Body of pancreas (tissue), 4 donors: ENCODE measurements at places on chromosomes 3 and 15. TPM values are rescaled to one million over a fixed set of nuclear protein-coding genes. Genes with fewer than 3 reads are reported as not detected.

Gene TGM4
- not detected for total RNA-seq

Gene RAB6B
- 3.0 TPM for total RNA-seq

DNA sequence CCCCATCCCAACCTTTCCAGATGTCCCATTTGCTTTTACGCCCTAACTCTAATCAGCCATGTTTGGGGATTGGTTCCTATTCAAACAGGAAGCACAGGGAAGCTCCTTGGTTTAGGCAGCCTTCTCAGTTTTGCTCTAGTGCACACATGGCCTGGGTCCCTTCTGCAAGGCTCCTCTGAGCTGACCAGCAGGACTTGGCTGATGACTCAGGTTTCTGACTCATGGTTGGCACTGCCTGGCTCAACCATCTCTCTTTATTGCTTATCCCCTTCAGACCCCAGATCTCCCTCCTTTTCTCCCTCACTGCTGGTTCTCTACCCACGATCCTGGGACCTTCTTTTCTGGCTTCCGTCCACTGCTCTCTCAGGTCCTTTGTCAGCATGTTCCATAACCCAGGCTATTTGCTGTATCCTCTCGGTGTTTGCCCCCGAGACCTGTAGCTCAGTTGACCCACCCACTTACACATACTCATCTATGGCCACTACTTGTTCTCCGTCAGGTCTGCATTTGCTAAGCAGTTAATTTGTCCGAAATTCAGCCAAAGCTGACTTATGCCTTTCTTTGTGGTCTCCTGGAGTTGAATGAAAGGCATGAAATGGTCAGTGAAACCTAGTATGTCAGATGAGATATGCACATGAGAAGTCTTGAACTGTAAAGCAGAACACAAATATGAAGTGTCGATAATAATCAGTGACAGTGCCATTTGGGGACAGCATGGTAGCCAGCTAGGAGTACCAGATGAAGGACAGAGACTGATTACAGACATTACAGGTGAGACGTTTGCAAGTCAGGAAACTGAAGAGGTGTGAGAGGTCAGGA is 323.5 kb upstream of the ROPN1 start:
- no peaks in the 10 kb centered on the region for H3K36me3 ChIP-seq
- no peak overlapping the region for H3K4me3 ChIP-seq
- H3K27ac ChIP-seq, result no peak overlapping the region
- H3K4me1 ChIP-seq, result no peaks in the 10 kb centered on the region
- H3K27me3 ChIP-seq, result no peaks in the 10 kb centered on the region

DNA sequence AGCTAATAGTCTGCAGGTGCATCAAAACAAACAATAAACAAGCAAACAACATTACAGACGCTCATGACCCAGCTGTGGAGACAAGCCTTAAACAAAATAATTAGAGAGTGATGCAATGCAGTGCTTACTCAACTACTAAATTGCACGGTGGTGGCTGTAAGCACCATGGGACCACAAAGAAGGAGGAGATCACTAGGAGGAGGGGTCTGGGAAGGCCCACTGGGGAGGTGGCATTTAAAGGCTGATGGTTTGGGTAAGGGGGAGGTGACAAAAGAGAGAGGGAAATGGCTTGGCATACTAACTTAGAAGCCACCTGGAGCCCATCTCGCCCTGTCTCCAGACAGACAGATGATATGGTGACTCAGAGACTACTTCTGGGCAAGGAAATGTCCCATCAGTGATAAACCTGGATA is 516.7 kb downstream of the FOXP1 start:
- H3K27me3 ChIP-seq, result no peaks in the 10 kb centered on the region
- peaks cover 41% of the 10 kb centered on the region for H3K4me1 ChIP-seq
- no peak overlapping the region for H3K27ac ChIP-seq

Gene MKRN3
- total RNA-seq, result not detected

Gene CYP1A1
- not detected for total RNA-seq

GRCh38 chr3:133884054-133884886 is 11.4 kb downstream of the RAB6B start:
- no peak overlapping the region for H3K4me3 ChIP-seq
- H3K27me3 ChIP-seq, result no peaks in the 10 kb centered on the region

GRCh38 chr3:180633722-180634121 is 31.8 kb downstream of the TTC14 start:
- H3K27me3 ChIP-seq, result no peaks in the 10 kb centered on the region
- H3K4me1 ChIP-seq, result no peaks in the 10 kb centered on the region
- no peak overlapping the region for H3K4me3 ChIP-seq
- H3K36me3 ChIP-seq, result no peaks in the 10 kb centered on the region
- no peak overlapping the region for H3K27ac ChIP-seq

DNA sequence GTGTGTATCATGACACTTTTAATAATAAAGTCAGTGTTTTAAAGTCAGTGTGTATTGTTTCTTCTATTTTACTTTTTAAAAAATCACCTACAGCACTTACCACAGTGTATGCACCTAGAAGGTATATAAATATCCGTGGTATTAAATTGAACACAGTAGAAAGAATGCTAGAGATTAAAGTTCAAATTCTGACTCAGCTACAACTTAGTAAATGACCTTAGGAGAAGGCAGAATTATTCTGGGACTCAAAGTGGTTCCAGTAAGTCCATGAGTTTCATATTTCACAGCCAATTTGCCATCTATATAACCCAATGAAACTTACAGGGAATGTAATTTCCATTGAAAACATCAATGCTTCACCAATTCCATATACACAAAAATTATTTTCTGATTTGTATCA is 52.7 kb upstream of the MAP4 start:
- DNase-seq, result no peak
- H3K27ac ChIP-seq, result no peak overlapping the region
- H3K36me3 ChIP-seq, result no peaks in the 10 kb centered on the region
- H3K4me3 ChIP-seq, result no peak overlapping the region
- no peaks in the 10 kb centered on the region for H3K27me3 ChIP-seq

- no peak overlapping the region for H3K27ac ChIP-seq
- H3K36me3 ChIP-seq, result peaks cover 5% of the 10 kb centered on the region
- DNase-seq, result no peak
- H3K27me3 ChIP-seq, result no peaks in the 10 kb centered on the region
Observed at GRCh38 chr3:45826321-45826720, 15.6 kb downstream of the LZTFL1 start.

- no peak for DNase-seq
- H3K4me1 ChIP-seq, result no peaks in the 10 kb centered on the region
- no peak overlapping the region for H3K27ac ChIP-seq
Observed at GRCh38 chr3:62361824-62362223, 11.5 kb downstream of the FEZF2 start.

Gene ZNF717
- total RNA-seq, result 17.6 TPM

Gene EFHB
- total RNA-seq, result not detected

DNA sequence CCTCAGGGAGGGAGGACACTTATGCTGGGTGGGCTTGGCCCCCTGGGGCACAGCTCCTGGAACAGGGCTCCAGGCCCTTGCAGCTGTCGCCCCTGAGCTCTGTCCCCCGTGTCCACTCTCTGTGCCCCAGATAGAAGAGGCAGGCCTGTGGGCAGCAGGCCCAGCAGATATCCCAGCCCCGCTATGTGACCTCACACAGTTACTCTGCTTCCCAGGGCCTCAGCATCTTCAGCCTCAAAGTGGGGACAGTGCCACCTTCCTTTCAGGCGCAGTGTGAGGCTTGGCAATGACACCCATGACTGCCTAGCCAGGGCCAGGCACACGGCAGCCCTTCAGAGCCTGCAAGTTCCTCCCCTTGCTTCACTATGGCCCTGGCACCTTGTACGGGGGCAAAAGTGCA is 98.4 kb downstream of the IQSEC1 start:
- H3K27ac ChIP-seq, result no peak overlapping the region
- DNase-seq, result no peak
- H3K4me3 ChIP-seq, result no peak overlapping the region
- H3K4me1 ChIP-seq, result no peaks in the 10 kb centered on the region

DNA sequence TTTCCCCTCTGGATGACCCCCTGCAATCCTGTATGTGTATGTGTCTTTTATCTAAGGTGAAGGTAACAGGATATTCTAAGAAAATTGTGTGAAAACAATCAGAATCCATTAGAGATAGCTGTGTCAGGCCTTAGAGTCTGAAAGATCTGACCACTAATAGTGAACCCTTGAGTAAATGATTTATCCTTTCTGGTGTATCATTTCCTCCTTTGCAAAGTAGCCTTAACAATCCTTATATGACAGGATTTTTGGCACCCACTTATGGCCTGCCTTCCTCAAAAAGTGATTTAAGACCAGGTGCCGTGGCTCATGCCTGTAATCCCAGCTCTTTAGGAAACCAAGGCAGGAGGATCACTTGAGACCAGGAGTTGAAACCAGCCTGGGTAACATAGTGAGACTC is 110.2 kb downstream of the RBPMS2 start:
- no peak overlapping the region for H3K27ac ChIP-seq
- DNase-seq, result no peak
- H3K27me3 ChIP-seq, result no peaks in the 10 kb centered on the region
- H3K4me1 ChIP-seq, result peaks cover 3% of the 10 kb centered on the region
- no peak overlapping the region for H3K4me3 ChIP-seq

Gene ZNF662
- total RNA-seq, result 4.0 TPM

DNA sequence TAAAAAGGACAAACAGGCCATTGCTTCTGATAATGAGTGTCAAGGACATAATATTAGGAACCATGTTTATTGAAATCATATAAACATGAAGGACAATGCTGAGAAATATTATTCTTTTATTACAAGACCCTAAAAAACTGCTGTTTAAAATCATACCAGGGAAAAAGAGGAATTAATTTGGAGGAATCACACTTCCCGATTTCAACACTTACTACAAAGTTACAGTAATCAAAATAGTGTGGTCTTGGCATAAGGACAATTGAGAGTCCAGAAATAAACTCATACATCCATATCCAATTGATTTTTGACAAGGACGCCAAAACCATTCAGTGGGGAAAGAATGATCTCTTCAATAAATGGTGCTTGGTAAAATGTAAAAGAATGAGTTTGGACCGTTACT is 13.0 kb downstream of the CYP1A1 start:
- H3K4me3 ChIP-seq, result no peak overlapping the region
- DNase-seq, result no peak
- H3K27ac ChIP-seq, result no peak overlapping the region

Gene LRRC3B
- not detected for total RNA-seq

Gene LRRIQ4
- total RNA-seq, result not detected
